ENCODE measurements at places on chromosomes 3 and 15. TPM values are rescaled to one million over a fixed set of nuclear protein-coding genes. Genes with fewer than 3 reads are reported as not detected.

Gene CPNE9
- total RNA-seq = not detected

Gene CCR9
- total RNA-seq = not detected

DNA sequence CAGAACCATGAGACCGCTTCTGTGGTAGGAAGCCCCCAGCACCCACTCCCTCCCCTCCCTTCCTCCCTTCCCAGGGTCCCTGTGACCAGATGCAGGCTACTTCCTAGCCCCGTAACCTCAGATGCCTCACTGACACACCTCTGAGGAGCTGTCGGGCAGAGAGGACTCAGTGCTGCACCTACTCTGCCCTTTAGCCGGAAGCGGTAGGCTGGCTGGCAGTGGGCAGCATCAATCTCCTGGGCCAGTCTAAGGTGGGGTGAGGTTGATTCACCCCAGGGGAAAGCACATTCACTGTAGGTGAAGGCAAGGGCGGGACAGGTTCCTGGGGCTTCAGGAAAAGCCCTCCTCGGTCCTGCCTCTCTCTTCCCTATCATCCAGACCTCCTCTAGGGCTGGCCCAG lies 19.1 kb downstream of the CSRNP1 start:
- no peak for DNase-seq

DNA sequence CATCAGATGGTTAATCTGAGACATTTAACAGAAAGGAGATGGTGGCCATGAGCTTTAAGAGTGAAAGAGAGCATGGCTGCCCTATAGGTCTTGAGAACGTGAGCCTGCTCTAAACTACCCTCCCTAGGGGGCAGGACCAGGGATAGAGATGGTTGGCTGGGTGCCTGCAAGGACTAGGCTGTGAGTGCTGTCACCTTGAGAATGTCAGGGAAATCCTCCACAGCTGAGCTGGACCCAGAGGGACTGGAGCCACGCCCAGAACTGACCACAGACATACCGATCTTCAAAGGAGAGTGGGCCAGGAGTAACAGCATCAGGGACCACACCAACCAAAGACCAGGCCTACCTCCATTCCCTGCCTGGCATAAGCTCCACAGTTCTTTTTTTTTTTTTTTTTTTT lies 53.6 kb upstream of the UBE2E1 start:
- DNase-seq = no peak

DNA sequence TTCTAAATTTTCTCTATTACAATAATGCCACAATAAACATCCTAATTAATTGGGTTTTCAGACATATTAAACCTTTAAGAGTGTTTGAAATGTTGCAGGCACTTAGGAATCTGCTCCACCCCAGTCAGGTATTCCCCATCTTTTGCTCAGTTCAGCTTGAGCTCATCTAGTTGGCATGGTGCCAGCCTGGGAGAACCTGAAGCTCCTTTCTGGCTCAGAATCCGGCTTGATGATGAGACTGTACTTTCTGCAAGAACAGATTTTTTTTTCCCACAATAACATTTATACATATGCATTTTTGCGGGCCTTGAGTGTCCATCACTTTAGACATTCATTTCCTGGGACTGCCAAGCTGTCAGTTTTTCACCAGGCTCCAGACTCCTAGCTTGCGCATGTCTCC lies 7.7 kb upstream of the OXSR1 start:
- DNase-seq = no peak

GRCh38 chr3:45362161-45362560 lies 26.2 kb upstream of the LARS2 start:
- no peak for DNase-seq

DNA sequence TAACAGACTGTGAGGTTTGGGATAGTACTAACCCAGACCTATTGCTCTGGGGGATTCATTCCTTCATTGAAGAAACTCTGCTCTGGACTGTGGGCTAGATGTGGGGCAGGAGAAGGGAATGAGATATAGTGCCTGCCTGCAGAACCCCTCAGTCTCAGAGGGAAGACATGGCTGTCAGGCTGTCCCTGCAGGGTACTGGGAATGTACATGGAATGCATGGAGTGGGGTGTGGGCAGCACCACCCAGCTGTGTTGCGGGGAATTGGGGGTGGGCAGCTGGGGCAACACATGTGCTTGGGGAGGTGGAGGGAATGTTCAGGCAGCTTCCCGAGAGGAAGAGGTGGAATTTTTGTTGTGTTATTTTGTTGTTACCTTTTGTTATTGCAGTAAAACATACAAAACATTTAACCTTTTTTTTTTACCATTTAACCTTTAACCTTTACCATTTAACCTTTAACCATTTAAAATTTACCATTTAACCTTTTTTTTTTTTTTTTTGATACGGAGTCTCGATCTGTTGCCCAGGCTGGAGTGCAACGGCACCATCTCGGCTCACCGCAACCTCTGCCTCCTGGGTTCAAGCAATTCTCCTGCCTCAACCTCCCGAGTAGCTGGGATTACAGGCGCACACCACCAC lies 7.3 kb downstream of the PAQR5 start:
- DNase-seq = no peak

DNA sequence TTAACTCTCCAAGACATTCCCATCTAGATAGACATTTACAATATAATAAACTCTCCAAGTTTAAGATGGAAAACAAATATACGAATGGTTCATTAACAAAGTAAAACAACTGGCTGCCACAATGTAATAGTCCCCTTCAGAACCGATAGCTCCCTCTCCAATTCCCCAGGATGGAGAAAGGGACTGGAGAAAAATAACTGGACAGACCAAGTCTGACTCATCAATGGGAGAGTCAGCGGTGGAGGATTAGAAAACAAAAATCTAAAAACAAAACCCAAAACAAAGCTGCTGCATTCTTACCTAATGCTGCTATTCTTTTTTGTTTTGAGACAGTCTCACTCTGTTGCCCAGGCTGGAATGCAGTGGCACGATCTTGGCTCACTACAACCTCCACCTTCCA lies 468.1 kb downstream of the SHQ1 start:
- no peak for DNase-seq

- DNase-seq = no peak
These were observed 91.0 kb upstream of the MBNL1 start for GRCh38 chr3:152177757-152178156.
